Stimulated activated CD4-positive, alpha-beta T cell treated with anti-CD3 and anti-CD28 coated beads, Interleukin-12 subunit alpha, Interleukin-12 subunit beta, amount 100 ng/mL, for 24 hours (primary cell): ENCODE measurements at places on chromosomes 4 and X.

- no peak for DNase-seq
These were observed 336.6 kb upstream of the MAD2L1 start for GRCh38 chr4:120403296-120403695.

DNA sequence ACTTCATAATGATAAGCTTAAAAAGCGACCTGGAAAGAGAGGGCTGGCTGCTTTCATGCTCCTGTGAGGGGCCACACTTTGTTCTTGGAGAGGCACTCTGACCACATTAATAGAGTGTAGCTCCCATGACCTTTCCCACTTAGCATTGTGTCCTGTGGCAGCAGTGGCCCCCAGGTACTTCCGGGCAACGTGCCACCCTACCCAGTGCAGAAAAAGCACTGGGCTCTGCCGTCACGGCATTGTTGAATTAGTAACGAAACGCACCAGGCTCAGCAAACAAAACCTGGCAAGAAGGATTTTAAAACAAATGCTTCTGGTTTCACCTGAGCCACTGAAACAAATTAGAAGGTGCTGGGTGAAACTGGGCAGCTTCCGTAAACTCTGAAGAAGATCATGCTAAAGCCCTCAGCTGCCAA is 5.4 kb upstream of the SORBS2 start:
- DNase-seq, result no peak

DNA sequence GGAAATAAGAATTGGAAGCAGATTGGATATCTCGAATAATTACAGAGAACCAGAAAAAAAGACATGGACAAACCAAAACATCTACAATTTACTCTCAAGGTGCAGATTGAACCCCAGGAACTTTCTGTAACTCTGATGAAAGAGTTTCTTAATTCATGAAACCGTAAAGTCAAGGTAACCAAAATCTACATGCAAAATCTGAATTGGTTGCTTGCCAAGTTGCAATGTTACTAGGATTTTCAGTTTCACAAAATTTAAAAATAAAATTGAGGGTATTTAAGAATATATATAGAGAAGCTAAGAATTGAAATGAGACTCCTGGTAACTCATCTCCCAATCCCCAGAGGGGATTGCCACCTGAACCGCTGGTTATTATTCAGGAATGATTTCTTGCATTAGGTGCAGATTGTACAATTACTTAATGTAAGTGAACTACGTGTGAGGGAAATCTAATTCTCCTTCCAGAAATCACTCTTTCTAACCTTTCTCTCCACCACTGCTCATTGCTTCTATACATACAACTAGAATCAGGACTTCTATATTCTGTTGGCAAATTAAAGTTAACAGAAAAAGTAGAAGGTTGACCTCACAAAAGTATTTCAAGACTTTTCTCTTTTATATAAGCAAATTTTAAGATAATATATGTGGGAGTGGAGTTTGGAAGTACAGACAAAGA is 221.5 kb upstream of the NDST4 start:
- DNase-seq, result no peak

GRCh38 chr4:85398276-85398675 is 76.7 kb upstream of the ARHGAP24 start:
- DNase-seq, result no peak

DNA sequence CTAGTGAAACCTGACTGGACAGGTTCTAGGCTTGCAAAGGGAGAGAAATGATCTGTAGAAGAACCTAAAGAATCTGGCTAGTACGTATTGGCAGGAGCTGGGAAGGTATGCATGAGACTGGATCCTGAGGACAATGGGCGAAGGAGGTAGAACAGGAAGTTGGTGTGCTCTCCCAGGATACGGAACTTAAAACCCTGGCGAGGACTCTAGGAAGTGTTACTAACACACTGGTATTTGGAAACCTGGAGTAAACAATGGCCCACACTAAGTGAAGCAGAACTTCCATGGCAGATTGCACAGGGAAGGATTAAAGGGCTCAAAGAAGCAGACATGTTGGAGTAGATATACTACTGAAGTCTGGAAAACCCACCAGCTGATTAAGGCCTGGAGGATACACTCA is 9.1 kb downstream of the SYN1 start:
- DNase-seq, result no peak

- DNase-seq, result no peak
These were observed 1.8 kb downstream of the SLC38A5 start for GRCh38 chrX:48468247-48468671.

DNA sequence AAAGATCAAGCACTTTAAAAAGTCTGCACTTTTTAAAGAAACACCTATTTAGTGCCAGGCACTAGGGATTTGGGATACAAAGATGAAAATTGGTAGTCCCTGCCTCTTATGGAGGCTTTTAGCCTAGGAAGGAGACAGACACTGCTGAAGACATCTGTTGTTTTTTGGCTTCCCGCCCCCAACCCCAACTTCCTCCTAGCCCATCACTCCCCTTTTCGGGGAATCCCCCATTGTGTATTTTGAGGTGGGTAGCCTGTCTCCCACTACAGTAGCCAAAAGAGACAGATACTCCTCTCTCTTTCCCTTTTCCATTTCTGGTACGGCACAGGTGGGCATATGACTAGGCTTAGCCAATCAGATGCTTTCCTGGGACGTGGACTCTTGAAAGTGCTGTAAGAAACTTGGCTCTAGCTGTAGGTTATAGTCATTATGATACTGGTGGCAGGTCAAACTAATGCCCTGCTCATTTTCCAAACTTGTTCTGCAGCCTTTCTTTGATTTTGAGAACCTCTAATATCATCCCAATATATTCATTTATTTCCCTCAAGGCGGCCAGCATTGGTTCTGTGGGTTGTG is 194.6 kb upstream of the RBPJ start:
- DNase-seq, result no peak

DNA sequence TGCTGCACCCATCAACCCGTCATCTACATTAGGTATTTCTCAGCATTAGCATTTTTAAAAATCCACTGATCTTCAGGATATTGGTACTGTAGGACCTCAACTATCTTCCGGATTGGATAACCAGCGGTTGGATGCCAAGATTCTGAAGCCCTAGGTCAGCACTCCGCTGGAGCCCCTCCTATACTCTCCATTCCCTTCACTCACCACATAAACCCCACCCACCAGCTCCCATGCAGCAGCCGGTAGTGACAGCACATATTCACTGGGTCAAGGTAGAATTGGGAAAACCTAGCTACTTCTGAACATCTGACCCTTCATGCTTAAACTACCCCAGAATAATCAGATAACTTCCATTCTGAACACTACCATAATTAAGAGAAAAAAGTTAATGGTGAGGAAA is 134.9 kb downstream of the CORIN start:
- DNase-seq, result no peak

- DNase-seq, result no peak
These were observed 84.0 kb upstream of the BMP2K start for GRCh38 chr4:78691971-78692821.
